ENCODE measurements at places on chromosomes 5 and 9.

DNA sequence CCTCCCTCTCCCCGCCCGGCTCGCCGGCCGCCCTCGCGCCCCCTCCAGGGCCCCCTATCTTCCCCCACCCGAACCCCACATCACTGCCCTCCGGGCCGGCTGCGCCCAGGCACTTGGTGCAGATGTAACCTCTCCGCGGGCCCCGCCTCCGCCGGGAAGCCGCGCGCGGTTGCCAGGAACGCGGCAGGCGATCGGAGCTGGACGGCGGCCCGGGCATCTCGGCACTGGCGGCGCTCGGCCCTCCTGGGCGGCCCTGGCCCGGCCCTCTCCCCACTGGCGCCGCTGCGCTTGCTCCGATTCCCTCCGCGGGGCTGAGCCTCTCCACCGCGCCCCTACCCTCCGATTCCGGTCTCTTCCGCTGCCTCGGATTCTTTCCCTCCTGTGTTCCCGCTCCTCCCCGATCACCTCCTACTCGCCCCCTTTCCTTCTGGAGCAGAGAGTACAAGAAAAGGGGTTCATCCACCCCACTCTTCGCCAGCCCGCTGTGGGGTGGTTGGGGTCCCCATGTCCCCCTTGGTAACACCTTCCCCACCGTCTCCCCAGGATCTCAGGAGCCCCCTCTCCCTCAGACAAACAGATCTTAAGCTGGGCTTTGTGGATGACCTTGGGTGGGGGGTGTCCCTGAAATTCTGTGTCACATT lies 70.6 kb downstream of the C9orf50 start:
- DNase-seq: no peak

DNA sequence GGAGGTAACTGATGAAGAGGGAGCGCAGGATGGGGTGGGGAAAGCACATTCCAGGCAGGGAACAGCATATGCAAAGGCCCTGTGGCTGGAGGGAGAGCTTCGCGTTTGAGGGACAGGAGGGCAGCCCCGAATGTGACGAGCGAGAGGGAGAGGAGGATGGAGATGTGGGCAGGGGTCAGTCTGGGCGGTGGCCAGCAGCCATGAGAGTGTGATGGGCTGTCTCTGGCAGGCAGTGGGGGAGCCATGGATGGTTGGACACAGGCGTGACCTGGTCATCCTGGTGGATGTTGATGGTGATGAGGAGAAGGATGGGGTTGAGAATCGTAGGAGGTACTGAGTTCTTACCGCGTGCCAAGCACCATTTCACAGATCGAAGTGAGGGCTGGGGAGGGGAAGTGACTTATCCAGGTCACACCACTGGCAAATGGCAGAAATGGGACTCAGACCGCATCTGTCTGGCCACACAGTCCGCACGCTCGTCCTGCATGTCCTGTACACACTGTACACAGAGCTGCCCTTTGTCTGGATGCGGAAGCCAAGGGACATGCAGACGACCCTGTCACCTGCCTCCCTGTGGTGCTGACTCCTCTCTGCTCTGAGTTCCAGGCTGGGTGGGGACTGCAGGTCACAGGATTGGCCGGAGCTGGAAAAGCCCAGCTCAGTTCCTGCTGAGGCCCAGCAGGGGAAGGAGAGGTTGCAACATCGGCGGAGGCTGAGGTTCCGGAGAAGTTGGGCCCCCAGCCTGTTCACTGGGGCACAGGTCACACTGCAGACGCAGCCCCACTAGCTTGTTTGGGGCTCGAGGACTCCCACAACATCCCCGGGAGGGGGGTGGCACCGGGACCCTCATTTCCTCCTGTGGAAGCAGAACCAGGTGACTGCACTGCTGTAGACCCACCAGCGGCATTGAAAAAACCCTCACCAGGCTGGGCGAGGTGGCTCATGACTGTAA lies 165.6 kb upstream of the IER5L start:
- no peak for DNase-seq

- no peak for DNase-seq
Measured at GRCh38 chr5:43039152-43039470, 1.0 kb downstream of the ANXA2R start.

GRCh38 chr9:128271112-128271511 lies 4.7 kb downstream of the GOLGA2 start:
- DNase-seq: no peak

DNA sequence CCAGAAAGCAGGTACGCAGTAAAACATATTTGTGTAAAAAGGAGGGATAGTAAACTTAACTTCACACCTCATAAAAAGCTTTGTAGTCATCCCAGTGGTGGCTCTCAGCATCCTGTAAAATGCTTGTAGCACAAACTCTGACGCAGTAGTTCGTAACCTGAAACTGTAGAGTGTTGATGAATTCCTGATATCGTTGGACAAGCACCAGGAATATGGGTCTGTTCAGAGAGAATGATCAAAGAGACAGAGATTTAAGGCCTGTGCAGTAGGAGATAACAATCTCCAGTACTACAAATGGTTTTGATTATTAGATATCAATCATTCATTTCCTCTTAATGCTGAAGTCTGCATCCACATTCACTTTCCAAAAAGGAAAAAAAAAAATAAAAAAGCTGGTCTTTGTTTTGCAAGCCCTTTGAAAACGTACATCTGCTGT lies 148.5 kb downstream of the KIAA0825 start:
- DNase-seq: peak; percentile 46

DNA sequence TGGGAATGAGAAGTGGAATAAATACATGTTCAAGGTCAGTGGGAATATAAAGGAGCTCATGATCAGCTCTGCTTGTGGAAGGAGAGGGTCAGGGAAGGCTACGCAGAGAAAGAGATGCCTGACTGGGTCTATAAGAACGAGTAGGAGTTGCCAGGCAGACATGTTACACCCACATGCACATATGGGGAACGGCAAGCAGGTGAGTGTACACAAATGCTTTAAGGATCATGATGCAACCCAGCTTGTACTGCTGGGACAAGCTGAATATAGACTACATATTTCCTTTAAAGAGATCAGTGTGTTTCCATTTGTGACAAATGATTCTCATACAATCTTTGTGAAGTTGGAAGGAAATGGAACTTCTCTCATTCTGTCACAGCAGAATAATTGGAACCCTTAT lies 141.7 kb downstream of the SPOCK1 start:
- DNase-seq: no peak

All from NCI-H1930 (cell line).